GM23248 (cell line): ENCODE measurements at places on chromosomes 4 and X. TPM values are rescaled to one million over a fixed set of nuclear protein-coding genes. Genes with fewer than 3 reads are reported as not detected.

RPL34 gene
- 588 and 647 TPM in 2 replicates for total RNA-seq

TMEM35A gene
- 0.32 and 0.76 TPM in 2 replicates for total RNA-seq

TXK gene
- not detected in 2 replicates for total RNA-seq

CXCL1 gene
- 12.9 and 14.8 TPM in 2 replicates for total RNA-seq

BMPR1B gene
- 0.76 TPM in 2 replicates for total RNA-seq

SLITRK4 gene
- not detected in 2 replicates for total RNA-seq

SUPT20HL2 gene
- not detected in 2 replicates for total RNA-seq

CC2D2A gene
- 10.2 and 19.5 TPM in 2 replicates for total RNA-seq

CLIC2 gene
- 0.11 TPM in 1 of 2 replicates, not detected in the other for total RNA-seq

RELL1 gene
- 39.2 and 42.5 TPM in 2 replicates for total RNA-seq

OR13H1 gene
- not detected in 2 replicates for total RNA-seq

MUC7 gene
- total RNA-seq: not detected in 2 replicates

IL15 gene
- 5.8 and 7.1 TPM in 2 replicates for total RNA-seq

ACSL4 gene
- total RNA-seq: 68.2 and 81.7 TPM in 2 replicates

UGT2B11 gene
- not detected in 2 replicates for total RNA-seq
